ENCODE measurements at places on chromosomes 6 and 20. TPM values are rescaled to one million over a fixed set of nuclear protein-coding genes. Genes with fewer than 3 reads are reported as not detected.

GRCh38 chr6:57294862-57295445, 22.5 kb upstream of the PRIM2 start:
- DNase-seq = no peak

DNA sequence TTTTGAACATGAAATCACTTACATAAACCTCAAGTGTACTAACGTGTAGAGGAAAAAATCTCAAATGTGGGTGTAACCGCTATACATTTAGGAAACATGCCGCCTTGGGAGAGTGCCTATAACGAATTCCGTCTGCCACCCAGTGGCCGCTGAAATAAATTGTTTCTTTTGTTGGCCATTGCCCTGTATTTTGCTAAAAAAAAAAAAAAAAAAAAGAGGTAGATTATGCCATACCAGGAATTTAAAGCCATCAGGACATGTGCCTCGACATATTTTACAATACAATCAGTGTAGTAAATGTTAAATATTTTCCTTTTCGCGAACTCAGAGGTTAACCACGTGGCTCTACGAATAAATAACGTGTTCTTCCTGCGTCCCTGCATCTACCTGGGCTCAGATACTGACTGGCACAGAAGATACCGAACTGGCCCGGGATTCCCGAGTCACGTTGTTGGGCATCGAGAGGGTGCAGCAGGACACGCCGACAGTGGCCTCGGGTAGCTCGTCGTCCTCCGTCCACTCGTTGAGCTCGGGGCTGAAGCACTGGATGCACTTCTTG, 14.3 kb downstream of the KLHL31 start:
- peak; percentile 47 for DNase-seq

DNA sequence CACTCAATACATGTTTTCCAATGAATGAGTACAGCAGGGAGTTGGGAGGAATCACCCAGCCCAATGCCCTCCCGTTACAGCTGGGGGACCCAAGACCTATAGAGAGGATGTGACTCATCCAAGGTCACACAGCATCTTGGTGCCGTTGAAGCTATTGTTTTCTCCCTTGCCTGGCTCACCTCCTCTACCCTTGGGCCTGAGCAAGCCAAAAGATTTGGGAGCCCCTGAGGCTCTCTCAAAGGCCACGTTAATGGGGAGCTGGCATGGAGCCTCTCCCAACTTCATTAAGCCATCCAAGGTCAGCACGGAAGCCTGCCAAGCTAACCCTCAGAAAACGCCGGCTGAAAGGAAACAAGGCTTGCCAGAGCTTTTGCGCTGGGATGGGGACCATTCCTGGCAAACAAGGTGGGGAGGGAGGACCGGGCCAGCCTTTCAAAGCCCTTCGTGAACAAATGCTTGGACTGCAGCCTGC, 30.4 kb downstream of the KCNB1 start:
- DNase-seq = no peak

DNA sequence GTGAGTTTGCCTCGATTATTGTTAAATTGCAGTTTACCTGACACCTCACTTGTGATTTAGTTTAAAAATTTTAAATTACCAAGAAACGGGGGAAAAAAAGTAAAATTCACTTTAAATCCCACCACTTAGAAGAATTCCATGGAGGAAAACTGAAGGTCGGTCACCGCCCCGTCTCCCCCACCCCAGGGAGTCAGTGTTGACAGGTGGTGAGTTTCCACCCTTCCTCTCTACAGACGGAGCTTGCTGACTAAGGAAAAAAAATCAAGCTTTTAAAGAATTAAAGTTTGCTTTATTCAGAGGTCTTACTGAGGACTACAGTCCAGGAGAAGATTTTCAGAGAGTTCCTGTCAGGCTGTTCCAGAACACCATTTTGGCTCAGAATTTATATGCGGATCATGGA, 42.3 kb downstream of the SLC22A1 start:
- DNase-seq = no peak

GRCh38 chr6:140058863-140059262, 684.4 kb upstream of the CITED2 start:
- DNase-seq = no peak

GRCh38 chr6:124741341-124741740, 220.9 kb upstream of the RNF217 start:
- no peak for DNase-seq

GRCh38 chr6:36978421-36979346, 7.3 kb downstream of the MTCH1 start:
- no peak for DNase-seq

- no peak for DNase-seq
Observed at GRCh38 chr6:21678990-21679389, 85.4 kb downstream of the SOX4 start.

DNA sequence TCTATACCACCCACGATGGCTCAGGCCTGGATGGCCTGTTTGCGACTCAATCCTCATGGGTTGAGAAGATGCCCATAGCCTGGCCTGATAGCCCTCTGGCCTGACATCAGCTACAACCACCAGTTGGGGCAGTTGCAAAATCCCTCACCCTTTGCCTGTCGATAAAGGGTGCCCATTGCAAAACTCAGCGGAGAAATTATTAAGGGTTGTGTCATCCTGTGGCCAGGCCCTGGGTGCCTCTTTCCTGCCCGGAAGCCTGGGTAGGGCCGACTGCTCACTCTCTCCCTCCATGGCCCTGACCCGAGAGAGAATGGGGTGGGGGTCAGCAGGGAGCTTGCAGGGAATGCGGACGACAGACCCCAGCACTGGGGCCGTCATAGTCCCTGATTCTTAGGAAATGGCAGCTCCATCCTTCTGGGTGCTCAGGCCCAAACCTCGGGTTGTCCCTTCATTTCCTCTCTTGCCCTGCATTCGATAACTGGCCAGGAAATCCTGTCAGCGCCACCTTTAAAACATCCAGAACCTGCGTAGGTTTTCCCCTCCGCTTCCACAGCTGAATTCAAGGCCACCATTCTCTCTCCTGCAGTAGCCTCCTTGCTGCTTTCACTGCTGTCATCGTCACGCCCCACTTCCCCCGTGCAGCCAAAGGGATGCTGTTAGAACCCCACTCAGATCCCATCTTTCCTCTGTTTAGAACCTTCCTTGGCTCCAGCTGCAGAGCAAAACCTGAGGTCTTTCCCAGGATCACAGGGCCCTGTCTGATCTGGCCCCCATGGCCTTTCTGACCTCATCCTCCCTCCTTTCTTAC, 31.1 kb downstream of the CEBPB start:
- DNase-seq = no peak

DNA sequence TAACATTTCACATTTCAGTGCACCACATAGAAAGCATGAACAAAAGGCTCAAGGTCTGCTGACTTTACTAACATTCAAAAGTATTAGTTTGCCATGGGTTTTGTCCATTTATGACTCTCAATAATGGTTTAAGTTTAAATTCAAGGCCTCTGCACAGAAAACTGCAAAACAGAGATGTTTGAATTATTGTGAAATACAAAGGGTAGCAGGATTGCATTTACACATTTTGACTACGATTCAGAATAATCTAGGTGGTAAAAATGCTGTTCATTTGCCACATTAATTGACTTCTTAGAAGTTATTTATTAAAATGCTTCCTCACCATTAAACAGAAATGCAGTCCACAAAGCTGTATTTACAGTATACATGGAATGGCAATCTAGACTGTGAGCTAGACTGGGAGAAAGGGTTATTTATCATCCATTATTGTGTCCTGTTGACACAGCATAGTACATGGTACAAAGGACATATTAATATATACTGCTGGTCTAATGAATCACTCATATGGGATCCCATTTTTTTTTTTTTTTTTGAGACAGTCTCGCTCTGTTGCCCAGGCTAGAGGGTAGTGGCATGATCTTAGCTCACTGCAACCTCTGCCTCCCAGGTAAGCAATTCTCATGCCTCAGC, 18.0 kb downstream of the USP49 start:
- no peak for DNase-seq

GRCh38 chr20:63835021-63835858, 4.2 kb upstream of the ZBTB46 start:
- no peak for DNase-seq

DNA sequence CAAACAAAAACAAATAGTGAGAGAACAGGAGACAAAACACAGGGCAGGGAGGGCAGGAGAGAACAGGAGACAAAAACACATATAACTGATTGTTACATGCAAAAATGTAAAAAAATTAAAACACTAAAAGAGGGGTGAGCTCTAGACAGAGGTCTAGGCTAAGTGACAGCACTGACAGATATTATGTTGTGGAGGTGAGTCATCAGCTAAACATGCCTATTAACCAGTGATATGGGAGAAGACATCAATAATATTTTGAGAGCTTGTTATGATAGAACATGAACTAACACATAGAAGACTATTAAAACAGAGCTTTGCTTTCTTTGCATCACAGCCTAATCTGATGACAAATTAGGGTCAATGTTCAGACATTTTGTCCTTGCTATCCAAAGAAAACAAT, 972.7 kb downstream of the PRIM2 start:
- no peak for DNase-seq

GRCh38 chr6:33894438-33894837, 90.6 kb upstream of the MLN start:
- DNase-seq = no peak

- DNase-seq = no peak
Observed at GRCh38 chr6:27441001-27441400, 31.9 kb downstream of the ZNF184 start.

The GJA10 gene
- not detected for total RNA-seq

The DHX16 gene
- total RNA-seq = 31.7 TPM

The PCED1A gene
- total RNA-seq = 33.6 TPM

The HUS1B gene
- 1.6 TPM for total RNA-seq

The RBM38 gene
- 43.4 TPM for total RNA-seq

The RUNX2 gene
- 9.5 TPM for total RNA-seq

The ZNF184 gene
- total RNA-seq = 10.2 TPM

The RAET1G gene
- not detected for total RNA-seq

The SLC17A5 gene
- 7.2 TPM for total RNA-seq

The FABP7 gene
- total RNA-seq = not detected

The MYB gene
- 54.9 TPM for total RNA-seq
